ENCODE measurements at places on chromosomes 1 and 21. TPM values are rescaled to one million over a fixed set of nuclear protein-coding genes. Genes with fewer than 3 reads are reported as not detected.

Gene RBM11
- total RNA-seq = 2.2 TPM

Gene TMIGD3
- total RNA-seq = 0.13 TPM

Gene CFH
- total RNA-seq = 46.6 TPM

Gene SLAMF6
- total RNA-seq = 1.0 TPM

GRCh38 chr1:205592443-205593003 is 39.3 kb downstream of the ELK4 start:
- DNase-seq = no peak
- no peak overlapping the region for H3K4me3 ChIP-seq
- no peaks in the 10 kb centered on the region for H3K36me3 ChIP-seq
- H3K27me3 ChIP-seq = no peaks in the 10 kb centered on the region
- no peak overlapping the region for H3K27ac ChIP-seq
- H3K4me1 ChIP-seq = peaks cover 3% of the 10 kb centered on the region

GRCh38 chr1:11448373-11449099 is 30.4 kb upstream of the DISP3 start:
- H3K4me3 ChIP-seq = no peak overlapping the region
- H3K27ac ChIP-seq = no peak overlapping the region
- H3K36me3 ChIP-seq = no peaks in the 10 kb centered on the region
- peak; percentile 62 for DNase-seq
- peaks cover 81% of the 10 kb centered on the region for H3K27me3 ChIP-seq
- peaks cover 6% of the 10 kb centered on the region for H3K4me1 ChIP-seq

Measured in K562 (cell line).